Fibroblast of upper back skin (primary cell): ENCODE measurements at places on chromosomes 4 and X.

GRCh38 chr4:122423246-122423645 is 33.3 kb downstream of the IL2 start:
- peak; percentile 62 for DNase-seq

- no peak for DNase-seq
Measured at GRCh38 chr4:99024481-99025275, 29.2 kb downstream of the METAP1 start.

DNA sequence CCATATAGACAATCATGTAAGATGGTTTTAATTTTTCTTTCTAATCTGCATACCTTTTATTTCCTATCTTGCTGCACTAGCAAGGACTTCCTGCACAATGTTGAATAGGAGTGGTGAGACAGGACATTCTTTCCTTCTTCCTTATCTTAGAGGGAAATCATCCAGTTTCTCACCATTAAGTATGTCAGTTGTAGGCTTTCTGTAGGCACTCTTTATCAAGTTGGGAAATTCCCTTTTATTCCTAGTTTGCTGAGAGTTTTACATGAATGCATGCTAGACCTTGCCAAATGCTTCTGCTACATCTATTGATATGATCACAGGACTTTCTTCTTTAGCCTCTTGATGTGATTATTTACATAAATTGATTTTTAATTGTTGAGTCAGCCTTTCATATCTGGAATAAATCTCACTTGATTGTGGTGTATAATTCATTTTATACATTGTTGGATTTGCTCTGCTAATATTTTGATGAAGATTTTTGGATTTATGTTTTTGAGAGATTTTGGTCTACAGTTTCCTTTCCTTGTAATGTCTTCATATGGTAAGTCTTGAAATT is 23.8 kb downstream of the RNF175 start:
- no peak for DNase-seq

GRCh38 chr4:150067859-150068258 is 10.4 kb upstream of the DCLK2 start:
- DNase-seq, result no peak

DNA sequence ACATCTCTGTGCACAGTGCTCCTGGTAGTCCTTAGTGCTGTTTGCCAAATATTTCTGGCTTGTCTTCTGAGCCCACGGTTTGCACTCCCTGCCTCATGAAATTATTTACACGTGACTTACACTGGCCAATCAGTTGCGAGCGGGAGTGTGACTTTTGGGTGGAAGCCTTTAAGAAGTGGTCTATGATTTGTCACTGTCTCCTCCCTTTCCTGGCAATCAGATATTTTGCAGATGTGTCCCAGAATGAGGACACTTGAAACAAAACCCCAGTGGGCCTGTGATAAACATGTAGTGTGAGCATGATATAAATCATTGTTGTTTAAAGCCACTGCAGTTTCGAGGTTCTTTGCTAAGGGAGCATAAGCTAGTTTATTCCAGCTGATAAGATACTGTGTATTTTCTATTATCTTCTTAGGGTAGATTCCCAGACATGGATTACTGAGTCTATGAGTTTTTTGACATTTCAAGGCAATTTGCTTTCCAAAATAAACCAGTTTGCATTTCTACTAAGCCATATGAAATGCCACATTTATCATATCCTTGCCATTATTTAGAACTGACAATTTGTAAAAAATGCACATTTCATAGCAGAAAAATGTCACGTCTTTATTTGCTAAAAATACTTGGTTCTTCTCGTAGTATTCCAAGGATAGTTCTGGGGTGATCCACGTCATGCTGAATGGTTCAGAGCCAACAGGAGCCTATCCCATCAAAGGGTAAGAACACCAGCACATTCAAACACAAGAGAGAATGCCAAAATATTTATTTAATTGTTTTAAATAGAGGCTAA is 12.0 kb downstream of the BST1 start:
- peak; percentile 50 for DNase-seq

DNA sequence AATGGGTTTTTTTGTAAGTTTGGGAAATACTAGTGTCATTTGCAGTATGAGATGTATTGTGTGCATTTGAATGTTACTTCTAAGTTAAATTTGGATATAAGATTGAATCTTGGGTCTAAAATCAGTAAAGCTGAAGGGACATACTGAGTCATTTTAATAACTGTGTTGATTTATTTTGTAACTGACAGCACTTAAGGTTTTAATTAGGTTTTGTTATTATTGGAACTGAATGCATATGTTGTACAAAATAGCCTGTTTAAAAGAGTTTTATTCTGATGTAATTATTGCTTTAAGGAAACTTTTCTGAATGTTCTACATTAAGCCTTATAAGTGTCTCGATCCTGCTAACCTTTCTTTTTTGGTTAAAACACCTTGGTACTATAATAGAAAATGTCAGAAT is 396.6 kb downstream of the MAPK10 start:
- DNase-seq, result peak; percentile 32

DNA sequence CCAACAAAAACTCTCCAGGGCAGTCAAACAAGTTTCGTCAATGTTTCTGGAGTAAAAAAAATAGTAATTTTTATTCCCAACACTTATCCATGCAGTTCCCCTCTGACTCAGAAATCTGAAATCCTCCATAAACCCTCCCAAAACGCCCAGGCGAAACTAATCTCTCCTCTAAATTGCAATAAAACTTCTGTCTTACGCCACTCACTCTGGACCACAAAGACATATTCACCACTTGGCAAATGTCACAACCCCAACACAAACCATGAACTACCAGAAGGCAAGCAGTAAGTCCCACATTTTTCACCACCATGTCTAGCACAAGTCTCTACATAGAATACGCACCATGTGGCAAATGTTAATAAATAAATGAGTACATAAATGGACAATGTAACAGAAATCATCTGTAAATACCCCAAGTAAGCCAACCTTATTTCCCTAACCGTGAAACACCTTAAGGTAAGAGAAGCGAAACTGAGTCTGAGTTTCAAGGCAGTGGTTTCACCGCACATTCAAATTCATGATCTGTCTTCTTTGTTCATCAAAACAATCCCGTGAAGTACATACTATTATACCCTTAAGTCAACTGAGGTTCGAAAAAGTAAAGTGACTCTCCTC is 1.6 kb downstream of the PAPSS1 start:
- DNase-seq, result peak; percentile 14

DNA sequence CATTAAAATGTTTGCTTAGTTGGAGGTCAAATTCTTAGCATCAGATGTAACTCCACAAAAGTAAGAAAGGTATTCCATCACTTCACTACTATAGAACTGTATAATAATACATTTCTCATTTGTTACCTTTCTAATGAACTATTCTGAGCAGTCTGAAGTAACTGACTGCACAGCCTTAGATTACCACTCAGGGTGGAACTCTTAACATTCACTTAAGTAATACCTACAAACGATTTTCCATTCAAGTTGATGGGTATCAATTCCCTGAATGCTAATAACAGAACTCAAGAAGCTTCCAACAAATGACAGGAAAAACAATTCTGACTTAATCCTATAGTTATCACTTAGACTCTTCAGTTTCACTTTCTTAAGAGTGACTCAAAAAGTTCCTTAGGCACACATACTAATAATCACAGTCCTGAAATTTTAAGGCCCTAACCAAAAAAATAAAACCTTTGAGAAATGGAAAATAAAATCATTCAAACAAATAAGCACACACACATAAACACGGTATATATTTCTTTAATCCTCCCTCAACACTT is 20.9 kb downstream of the HNRNPD start:
- DNase-seq, result no peak

GRCh38 chrX:69150281-69150960 is 14.8 kb downstream of the PJA1 start:
- DNase-seq, result no peak

- DNase-seq, result no peak
Measured at GRCh38 chr4:3711183-3712111, 54.7 kb upstream of the ADRA2C start.

DNA sequence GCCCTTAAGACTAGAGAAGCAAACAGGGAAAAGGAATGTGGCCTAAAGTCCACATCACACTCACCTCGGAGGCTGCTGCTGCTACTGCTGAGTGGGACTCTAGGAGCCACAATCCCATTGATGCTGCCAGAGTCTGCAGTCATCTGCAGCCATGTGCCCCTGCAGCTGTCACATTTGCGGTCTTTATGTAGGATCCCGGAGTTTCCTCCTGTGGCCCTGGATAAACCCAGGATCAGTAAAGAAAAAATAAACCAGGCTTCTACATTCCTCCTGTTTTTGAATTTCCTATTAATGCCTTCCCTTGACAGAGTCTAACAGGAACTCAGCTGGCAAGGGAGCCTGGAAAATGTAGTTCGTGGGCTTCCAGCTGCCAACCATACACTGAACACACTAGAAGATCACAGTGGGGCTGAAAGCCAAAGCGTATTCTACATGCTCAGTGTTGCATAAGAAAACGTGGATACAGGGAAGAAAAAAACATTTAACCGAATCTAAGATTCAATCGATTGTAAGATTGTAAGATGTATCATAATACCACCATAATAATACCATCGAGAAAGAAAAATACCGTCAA is 10.3 kb upstream of the PHEX start:
- DNase-seq, result no peak

DNA sequence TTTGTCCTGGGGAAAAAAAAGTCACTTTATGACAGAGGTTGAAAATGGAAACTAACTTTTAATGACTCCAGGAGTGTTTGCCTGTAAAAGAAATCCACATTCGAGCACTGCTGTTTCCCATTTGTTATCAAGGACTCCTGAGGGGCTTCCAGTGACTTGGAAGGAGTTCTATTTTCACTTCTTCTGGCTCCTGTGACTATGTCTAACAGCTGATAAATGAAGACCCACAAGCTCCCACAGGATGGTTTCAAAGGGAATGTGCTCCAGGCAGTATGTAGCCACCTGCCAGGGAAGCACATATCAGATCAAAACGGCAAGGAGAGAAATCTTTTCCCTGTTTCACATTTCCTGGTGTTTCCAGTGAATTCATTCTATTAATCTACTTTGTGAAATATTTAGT is 159.8 kb upstream of the FAM241A start:
- no peak for DNase-seq

DNA sequence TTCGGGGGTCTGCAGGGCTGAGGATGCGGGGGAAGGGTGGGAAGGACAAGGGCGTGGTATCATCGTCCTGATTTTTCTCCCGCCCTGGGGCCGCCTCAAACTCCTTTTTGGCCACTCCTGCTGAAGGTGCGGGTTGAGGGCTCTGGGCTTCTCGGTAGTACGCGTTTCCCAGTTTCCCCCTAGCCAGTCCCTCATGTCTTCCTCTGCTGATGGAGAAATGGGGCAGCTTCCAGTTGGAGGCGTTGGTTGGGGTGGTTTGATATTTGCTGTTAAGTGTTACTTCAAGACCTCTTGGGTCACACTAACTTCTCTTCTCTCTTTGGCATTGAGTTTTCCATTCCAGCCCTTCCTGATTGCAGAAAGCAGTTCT is 482 bp downstream of the GSTCD start:
- DNase-seq, result no peak

DNA sequence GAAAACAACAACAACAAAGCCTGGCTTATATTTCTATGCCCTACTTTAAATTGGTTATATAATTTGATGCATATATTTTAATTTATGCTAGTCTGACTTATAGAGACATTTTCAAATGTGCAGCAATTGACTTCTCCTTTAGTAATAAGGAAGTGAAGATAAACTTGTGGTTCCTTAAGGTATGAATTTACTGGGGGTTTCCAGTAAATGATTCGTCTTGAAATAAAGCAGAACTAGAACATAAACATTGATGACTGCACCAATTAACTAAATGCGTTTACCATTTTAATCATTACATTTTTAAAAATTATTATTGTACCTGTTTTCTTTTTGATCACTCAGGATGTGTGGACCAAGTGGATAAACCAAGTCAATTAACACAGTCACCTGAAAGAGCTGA is 99.6 kb upstream of the CCSER1 start:
- DNase-seq, result no peak

DNA sequence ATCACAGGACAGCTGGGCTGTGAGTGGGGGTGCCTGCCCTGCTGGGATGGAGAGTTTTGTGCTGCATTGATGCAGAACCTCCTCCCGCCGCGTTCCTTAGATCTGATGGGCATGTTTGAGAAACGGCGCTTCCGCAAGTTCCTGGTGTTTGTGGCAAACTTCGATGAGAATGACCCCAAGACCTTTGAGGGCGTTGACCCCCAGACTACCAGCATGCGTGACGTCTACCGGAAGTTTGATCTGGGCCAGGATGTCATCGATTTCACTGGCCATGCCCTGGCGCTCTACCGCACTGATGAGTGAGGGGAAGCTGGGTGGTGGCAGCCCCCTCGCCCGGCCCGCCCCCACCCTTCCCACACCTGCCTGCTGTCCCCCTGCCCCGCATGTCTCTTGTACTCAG is 2.9 kb downstream of the GDI1 start:
- no peak for DNase-seq
